ENCODE measurements at places on chromosomes 13 and 19.
A peak's percentile ranks its signal among the peaks of the same experiment; 100 is the strongest.

GRCh38 chr13:28136916-28137315, 1.4 kb upstream of the PAN3 start:
- no peak for DNase-seq

DNA sequence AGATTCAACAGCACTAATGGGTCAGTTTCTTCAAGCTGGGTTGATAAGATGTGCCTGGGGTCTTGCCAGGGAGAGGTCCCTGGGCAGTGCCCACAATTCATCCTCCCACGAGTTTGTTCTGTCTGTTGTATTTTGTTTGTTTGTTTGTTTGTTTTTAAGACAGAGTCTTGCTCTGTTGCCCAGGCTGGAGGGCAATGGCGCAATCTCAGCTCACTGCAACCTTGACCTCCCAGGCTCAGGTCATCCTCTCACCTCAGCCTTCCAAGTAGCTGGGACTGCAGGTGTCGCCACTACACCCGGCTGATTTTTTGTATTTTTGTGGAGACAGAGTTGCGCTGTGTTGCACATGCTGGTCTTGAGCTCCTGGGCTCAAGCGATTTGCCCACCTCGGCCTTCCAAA, 120.1 kb downstream of the NUFIP1 start:
- DNase-seq, result no peak

- peak; percentile 9 for DNase-seq
Measured at GRCh38 chr13:19960653-19960976, 2.1 kb downstream of the ZMYM2 start.

- no peak for DNase-seq
Measured at GRCh38 chr13:112260108-112261055, 115.8 kb upstream of the SPACA7 start.

DNA sequence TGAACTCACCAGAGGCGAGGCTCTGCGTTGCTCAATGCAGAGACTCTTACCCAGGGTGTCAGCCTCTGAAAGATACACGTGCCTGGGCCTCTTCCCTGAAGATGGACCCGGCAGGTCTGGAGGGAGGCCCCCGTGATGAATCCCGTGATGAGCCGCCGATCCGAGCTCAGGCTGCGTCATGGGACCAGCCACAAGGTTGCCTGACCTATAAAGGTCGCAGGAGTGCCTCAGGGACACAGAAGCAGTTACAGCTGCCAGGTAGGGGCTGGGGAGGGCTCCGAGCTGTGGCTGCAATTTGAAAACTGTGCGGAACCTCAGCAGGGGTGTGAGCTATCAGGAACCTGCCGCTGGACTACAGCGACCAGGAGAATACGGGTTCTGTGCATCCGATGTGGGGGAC, 10.5 kb upstream of the ATP11A start:
- DNase-seq, result no peak
